ENCODE measurements at places on chromosomes 7 and 10.

DNA sequence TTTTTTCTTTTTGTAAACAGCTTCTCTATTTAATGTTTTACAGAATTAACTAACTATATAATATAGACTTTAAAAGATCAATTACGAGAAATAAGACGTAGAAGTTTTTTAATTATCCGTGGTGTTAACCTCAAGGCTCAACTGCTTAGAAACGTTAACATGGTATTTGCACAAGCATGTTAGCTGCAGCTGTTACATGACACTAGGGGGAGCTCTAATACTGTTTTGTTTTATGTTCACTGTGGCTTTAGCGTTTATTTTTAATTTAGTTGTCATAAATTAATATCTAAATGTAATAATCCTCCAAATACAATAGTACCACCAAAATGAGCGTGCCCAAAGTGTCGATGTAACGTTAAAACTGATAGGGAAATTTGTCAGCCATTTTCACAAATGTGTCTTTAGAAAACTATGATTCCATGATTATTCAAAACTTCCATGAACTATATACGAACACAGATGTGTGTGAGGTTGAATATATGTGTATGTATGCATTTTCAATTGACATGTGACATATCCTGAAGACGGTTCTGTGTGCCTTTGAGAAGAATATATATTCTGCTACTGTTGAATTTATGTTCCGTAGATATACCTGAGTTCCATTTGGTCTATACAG lies 828.8 kb upstream of the MBL2 start:
- peak; percentile 9 for DNase-seq

DNA sequence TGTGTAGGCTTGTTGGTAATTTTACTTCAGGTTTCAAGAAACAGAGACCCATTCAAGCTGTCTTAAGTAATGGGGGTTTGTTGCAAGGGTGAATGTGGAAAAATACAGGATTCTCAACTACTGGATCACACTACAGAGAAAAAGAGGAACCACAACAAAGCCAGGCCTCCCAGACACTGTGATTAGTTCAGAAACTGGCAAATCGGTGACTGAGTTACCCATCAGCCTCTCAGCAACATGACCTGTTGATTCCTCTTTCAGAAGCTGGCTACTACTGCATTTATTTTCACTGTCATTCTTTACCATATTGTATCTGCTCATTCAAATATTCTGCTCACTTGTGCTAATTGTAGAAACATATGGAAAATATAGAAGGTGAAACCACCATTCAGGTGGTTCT lies 16.0 kb downstream of the CCDC71L start:
- DNase-seq, result no peak

GRCh38 chr10:119478111-119478802 lies 64.3 kb downstream of the RGS10 start:
- no peak for DNase-seq

GRCh38 chr7:151057989-151058780 lies 488 bp upstream of the CDK5 start:
- DNase-seq, result peak; percentile 99

DNA sequence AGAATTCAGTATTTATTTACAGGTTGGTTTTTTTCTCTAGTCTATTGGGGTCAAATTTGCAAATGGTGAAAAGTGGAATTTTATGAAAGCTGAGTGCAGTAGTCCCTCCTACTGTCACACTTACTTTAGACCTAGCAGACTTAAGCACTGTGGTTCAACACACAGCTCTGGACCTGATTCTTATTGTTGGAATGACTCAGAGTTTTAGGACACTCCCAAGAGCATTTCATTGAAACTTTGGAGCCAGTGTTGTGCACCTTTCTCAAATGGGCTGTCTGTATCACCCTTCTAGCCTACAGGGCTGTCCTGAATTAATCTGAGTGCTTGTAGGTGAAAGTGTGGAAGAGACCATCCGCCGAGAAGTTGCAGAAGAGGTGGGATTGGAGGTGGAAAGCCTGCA lies 16.1 kb downstream of the NUDT13 start:
- DNase-seq, result no peak

DNA sequence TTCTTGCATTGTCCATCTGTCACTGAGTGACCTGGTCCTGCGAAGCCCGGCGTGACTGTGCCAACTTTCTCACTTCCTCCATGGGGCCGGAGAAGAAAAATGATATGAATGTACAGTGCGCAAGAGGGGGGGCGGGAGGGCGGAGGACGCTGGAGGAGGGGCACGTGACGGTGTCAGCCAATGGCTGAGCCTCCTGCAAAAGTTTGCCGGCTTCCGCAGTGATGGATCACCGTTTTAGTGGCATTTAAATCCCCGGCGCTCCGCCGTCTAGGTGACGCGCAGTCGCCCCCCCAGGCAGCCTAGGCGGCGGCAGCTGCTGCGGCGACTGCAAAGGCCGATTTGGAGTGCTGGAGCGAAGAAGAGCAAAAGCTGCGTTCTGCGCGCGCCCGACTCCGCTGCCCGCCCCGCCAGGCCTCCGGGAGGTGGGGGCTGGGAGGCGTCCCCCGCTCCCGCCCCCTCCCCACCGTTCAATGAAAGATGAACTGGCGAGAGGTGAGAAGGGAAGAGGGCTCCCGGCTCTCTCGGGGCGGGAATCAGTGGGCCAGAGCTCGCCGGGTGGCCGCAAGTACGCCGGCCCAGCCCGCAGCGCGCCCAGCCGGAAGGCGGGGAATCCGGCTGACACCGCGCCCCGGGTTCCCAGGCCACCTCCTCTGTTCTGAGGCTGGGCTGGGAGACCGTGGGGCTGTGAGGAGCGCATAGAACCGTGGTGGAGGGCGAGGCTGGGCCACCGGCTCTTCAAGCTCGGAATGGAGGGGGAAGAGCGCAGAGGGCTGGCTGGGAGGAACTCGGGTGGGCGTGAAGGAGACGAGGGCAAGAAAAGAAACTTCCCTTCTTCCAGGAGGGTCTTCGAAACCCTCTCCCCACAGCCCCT lies at the start of gene HOXA1:
Gene HOXA1 (minus strand): TSS at position 104 of the 871 bp plus-strand sequence. CDS start 88 bp downstream, at position 16.
- peak; percentile 58 for DNase-seq

GRCh38 chr10:4131407-4132215 lies 346.6 kb upstream of the KLF6 start:
- DNase-seq, result no peak

DNA sequence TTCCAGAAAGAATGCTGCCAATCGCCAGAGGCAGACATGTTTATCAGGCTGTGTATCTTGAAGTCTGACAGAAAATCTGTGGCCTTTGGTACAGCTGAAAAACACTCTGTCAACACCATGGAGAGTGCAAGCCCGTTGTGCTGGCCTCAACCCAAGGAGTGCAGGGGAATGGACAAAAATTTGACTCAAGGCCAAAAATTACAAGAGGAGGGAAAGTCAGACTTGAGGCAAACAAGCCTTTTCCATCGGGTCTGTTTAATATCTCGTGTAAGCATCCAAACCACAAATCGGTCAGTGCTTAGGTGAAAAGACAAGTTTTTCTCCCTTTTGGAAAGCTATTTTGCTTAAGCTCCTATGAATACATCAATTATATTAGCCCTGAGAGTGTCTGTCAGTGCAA lies 305.3 kb upstream of the NFE2L3 start:
- DNase-seq, result peak; percentile 16
